ENCODE measurements at places on chromosomes 13 and 19.

DNA sequence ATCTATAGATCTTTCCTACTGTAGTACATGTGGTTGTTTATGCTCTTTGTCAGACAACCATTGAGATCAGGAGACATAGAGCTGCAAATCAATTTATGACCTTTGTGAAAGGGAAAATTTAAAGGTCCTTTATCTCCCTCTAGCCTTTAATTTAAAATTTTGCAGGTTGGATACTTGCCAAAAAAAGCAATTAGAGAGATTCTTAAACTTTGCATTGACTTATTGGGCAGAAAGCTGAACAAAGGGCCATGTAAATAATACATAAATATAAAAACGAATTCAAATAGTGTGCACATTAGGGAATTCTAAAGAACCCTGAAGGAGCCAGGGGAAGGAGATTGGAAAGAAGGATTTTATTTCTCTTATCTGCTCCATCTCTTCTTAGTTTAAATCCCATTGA is 22.0 kb upstream of the RB1 start:
- no peak for DNase-seq

DNA sequence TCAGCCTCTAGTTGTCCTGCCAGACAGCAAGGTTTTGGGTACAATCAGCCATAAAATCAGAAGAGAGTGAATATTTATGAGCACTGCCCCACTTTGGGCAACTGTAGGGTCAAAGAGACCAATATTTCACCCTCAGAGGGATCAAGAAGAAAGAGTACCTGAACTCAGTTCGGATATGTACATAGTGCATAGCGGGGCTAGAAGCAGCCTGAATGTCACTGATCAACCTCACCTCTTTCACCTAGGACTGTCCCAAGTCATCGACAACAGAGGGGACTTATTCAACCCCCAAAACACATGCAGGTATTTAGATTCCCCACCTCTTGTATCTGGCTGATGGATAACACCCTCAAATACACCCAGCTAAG is 446.9 kb downstream of the COG6 start:
- no peak for DNase-seq

DNA sequence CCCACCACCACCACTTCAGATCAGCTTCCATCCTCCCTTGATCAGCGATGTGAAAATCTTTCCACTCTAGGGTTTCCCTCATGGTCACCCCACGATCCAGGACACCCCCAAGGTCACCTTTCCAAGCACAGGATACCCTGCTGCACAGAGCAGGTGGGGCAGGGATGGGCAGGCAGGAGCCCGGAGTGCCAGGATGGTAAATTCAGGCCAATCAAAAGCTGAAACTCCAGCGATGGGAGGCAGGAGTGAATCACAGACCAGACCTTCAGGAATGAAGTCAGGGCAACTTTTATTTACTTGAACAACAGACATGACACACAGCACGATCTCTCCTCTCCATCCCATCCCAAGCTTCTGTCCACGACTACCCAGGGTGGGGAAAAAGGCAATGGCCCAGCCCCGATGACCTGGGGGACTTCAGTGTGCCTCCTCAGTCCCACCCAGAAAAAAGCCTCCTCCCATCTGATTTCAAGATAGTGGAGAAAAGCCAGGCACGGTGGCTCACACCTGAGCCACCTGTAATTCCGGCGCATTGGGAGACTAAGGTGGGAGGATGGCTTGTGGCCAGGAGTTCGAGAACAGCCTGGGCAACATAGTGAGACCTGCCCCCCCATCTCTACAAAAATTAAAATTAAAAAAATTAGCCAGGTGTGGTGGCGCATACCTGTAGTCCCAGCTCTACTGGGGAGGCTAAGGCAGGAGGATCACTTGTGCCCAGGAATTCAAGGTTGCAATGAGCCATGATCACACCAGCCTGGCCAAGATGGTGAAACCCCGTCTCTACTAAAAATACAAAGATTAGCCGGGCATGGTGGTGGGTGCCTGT is 39.2 kb downstream of the ZSWIM4 start:
- no peak for DNase-seq

DNA sequence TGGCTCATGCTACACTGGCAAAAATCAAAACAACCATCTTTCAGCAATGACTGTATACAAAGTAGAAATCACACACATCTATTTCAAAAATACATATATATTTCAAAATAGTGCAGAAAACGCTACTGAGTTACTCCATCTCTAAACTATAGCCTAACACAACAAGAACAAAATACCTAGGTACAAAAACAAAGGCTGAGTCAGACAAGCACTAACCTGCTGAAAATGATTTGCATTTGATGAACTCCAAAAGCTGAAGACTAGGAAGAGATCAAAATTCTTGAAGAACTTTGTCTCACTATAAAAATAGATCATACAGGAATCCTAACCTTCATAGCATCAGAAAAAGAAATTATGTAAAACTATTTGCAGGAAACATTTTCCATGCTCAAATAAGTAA is 381.6 kb downstream of the EFNB2 start:
- no peak for DNase-seq

DNA sequence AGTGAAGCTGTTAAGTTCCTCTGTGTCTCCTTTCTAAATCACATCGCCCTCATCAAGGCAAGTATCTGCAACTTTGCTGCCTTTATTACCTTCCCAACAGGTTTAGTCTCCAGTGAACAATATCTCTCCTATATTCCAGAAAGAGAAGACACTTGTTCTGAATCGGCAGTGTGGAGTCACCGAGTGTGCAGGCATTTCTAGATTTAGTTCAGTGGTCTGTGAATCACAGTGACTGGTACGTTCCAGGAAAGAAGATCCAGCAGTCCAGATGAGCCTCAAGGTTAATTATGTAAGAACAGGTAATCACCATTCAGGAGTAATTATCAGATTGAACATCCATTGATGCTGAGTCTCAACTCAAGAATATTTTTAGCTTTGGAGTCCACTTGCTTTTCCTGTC is 497.0 kb downstream of the FOXO1 start:
- no peak for DNase-seq

- no peak for DNase-seq
Measured at GRCh38 chr13:48542581-48543341, 9.9 kb upstream of the RCBTB2 start.

DNA sequence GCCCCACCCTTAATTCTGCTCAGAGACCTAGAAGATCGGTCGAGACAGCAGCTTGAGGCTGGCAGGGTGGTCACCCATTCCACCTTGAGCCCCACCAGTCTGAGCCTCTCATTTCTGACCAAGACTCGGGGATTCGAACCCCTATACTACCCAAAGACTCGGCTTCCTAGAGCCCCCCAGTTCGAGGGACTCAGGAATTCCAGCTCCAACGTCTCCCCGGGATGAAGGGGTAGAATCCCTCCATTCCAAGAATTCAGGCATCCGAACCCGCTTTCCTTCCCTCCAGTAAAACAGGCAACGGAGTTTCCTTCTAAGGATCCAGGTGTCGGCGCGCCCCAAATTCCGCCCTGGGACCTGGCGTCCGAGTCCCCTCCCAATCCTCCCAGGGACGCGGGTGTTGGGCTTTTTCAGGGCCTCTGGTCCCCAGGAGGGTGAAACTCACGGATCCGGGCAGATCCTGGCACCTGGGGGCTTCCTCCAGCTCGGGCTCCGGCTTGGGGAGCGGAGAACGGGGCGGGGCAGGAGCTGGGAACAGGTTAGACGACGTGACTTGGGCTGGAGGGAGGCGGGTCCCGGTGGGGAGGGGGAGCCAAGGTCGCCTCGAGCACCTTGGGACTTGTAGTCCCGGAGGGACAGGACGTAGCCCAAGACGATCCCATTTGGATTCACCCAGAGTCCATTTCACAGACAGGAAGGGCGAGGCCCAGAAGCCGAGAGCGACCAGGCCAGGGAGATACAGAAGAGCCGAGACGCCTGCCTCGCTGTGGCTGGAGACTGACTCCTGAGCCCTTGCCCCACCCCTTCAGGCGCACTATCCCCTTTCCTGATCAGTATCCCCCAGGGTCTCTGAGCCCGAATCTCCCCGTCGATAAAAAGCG is at the start of gene PPP1R13L:
PPP1R13L (minus strand) TSS at position 513 of the 878 bp plus-strand sequence. CDS start 6,751 bp downstream, outside the sequence.
- DNase-seq, result peak; percentile 65

- DNase-seq, result no peak
Measured at GRCh38 chr13:72005455-72005854, 138.5 kb upstream of the DACH1 start.

- DNase-seq, result no peak
Measured at GRCh38 chr19:2588081-2588777, 112.3 kb downstream of the GADD45B start.

DNA sequence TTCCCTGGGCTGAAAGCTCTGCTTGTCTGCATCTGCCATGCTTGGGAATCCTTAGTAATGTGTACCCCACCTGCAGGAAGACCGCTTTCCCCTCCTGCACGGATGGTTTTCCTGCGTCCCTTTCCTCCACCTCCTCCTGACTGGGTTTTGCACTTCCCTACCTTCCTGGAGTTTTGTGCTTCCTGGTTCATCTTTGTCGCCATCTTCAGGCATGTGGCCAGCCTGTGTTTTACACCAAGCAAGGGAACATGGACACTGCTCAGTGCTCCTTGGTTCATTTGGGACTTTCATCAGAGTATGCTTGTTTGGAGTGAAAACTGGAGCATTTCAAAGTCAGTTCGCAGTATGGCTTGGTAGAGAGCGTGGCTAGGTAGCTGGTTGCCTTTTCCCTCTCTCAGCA is 30.7 kb downstream of the ERICH6B start:
- DNase-seq, result no peak

- DNase-seq, result no peak
Measured at GRCh38 chr19:17519967-17520366, 8.5 kb downstream of the PGLS start.

DNA sequence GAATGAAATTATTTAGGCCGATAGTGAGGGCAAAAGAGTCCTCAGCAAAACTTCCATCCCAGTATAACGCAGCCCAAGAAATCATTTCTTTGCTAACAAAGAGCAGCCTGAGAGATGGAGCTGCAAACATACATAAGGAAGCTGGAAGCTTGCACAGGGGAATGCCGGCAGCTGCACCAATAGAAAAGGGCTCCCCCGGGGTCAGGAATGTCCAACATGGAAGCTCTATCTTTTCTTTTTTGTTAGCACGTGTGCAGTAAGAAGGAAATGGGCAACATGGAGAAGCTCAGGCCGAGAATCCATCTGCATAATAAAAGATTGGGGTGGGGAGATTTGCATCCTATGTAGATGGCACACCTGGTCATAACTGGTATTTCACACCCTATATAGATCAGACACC is 1363.5 kb upstream of the PCDH20 start:
- DNase-seq, result no peak

DNA sequence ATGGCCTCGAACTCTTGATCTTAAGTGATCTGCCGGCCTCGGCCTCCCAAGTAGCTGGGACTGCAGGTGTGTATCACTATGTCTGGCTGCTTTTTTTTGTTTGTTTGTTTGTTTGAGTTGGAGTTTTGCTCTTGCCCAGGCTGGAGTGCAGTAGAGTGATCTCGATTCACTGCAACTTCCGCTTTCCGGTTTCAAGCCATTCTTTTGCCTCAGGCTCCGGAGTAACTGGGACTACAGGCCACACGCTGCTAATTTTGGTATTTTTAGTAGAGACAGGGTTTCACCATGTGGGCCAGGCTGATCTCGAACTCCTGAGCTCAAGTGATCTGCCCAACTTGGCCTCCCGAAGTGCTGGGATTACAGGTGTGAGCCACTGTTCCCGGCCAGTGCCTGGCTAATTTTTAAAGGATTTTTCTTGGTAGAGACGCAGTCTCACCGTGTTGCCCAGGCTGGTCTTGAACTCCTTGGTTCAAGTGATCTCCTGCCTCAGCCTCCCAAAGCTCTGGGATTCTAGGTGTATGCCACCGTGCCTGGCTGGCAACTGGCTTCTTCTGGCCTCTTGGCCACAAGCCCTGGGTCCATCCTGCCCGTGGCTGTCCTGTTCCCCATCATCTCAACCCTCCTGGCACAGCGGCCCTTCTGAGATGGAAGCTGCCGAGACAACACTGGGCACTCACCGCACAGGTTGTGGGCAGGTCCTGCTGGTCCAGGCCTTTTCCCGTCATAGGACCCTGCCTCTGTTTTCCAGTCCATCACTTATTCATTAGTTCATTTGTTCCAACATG is 11.5 kb downstream of the TECR start:
- DNase-seq, result no peak

- no peak for DNase-seq
Measured at GRCh38 chr13:47764817-47765216, 236.3 kb downstream of the SUCLA2 start.

GRCh38 chr19:6286676-6287075 is 6.9 kb upstream of the MLLT1 start:
- no peak for DNase-seq

- no peak for DNase-seq
Measured at GRCh38 chr13:98913741-98914140, 64.1 kb downstream of the DOCK9 start.

GRCh38 chr13:45228002-45228401 is 27.2 kb upstream of the KCTD4 start:
- DNase-seq, result no peak

GRCh38 chr13:94617389-94618000 is 15.8 kb downstream of the GPR180 start:
- no peak for DNase-seq

GRCh38 chr19:6065685-6066374 is 44.5 kb downstream of the RFX2 start:
- DNase-seq, result no peak

DNA sequence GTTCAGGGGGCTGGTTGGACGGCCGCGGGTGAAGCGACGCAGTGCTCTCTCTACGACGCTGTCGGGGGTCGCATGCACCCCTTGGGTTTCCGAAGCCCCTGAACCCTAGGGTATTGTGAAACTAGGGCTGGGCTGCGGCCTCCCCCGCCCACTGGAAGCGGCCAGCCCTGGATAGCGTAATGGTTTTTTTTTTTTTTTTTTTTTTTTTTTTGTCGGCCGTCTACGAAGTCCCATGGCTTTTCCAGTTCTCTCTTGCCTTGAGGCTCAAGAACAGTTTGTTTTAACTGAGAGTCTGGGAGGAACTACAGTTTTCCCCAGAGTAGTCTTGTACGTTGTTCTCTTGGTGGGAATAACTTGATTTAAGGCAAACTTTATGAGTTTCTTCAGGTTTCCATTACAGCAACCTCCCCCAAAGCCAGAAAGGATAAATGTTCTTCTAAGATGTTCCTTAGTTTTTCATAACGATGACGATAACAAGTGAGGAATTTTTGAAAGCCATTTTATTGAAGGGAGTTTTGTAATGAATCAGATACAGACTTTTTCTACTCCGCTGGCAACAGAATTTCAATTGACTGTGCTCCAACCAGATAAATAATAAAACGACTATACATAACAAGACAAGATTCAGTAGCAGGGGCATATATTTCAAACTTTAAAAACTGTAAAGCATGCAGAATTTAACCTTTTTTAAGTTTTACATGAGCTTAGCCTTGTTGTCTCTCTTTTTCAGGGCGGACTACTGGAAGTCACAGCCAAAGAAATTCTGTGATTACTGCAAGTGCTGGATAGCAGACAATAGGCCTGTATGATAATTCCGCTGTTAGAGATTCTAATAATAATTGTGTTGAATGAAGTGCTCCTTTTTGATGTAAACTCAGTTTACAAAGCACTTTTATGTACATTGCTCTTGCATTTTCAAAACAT is 867 bp downstream of the WBP4 start:
- no peak for DNase-seq

DNA sequence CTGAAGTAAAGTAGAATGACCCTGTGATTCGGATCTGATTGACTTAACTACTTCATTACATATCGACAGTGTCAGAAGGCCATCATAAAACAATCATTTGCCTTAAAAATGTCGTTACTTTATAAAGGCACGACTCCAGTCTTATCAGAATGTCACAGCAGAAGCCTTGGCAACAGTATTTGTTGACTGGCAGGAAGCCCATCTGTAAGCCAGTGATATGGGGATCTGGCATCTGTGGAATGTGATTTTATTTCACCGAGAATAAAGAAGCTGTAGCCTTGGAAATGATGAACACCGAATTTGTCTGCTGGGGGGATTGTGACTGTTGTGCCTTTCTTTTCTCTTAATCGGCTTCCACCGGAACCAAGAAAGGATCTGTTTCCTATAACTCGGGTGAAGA is 362.5 kb downstream of the TDRD3 start:
- DNase-seq, result no peak

- no peak for DNase-seq
Measured at GRCh38 chr19:40217934-40218890, at the start of gene TTC9B. TTC9B (minus strand) TSS chr19:40218384; CDS start chr19:40218381, 3 bp downstream.
